ENCODE measurements at places on chromosomes 7 and 10.

DNA sequence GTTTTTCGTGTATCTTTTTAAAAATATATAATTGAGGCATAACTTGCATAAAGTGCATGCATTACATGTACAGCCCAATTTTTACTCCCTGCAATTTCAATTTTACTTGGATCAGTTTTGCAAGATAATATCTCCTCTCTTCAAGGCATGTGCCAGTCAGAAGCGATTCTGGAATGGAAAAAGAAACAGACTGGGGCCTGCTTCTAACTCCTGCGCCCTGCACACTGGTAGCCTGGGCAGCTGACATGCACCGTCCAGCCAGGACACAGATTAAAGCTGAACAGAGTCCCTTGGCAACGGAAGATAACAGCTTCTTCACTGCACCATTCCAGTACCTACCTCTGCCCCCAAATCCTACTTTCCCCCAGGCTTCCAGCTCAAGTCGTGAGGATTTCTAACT lies 182.1 kb downstream of the FAM107B start:
- DNase-seq = no peak

DNA sequence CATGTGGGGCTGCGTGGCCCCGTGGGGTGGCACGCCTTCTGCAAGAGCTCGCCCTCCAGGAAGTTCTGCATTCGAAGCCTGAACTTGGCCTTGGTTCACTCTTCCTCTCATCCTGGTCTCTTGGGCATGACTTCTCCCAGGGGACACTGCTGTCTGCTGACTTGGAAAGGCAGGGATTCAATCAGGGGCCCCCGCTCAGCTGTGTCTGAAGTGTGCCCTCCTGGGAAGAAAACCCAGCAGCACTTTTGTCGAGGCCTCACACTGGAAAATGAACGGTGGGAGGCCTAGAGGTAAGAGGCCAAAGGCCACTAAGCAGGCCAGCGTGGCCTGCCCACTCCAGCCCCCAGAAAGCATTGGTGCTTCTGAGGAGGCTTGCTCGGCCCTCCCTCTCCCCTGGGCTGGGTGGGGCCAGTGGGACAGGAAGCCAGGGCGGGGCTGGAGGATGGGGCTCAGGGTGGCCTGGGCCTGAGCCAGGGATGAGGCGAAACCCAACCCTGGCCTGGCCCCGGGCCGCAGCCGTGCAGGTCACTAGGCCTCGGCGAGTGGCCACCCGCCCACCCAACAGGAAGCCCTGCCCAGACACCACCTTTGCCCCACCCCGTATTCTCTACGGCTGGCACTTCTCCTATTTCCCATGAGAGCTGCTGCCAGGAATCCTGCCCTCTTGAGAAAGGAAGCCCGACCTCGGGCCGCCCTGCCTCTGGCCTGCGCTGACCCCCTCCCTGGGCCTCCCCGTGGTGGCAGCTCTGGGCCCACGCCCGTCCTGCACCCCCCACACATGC lies 81.1 kb downstream of the ZMIZ1 start:
- DNase-seq = peak; percentile 19

DNA sequence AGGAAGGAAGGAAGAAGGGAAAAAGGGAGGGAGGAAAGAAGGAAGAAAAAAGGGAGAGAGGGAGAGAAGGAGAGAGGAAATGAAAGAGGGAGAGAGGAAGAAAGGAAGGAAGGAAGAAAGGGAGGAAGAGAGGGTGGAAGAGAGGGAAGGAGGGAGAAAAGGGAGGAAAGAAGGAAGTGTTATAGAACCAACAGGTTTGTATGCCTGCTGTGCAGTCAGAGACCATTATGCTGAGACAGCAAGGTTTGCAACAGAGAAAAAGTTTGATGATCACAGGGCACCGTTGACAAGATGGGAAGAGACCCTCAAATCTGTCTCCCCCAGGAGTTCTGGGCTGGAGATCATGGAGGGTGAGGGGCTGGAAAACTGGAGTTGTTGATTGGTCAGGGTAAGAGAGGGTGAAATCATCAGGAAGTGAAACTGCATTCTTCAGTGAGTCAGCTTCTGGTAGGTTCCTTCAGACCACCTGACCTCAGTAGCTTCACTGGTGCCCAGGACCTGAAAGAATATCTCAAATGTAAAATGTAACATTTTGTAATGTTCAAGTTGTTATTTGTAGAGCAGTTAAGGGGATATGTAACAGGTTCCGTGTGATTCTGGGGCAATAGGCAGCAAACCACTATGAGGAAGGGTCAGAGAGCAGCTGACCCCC lies 76.3 kb downstream of the JCAD start:
- no peak for DNase-seq

DNA sequence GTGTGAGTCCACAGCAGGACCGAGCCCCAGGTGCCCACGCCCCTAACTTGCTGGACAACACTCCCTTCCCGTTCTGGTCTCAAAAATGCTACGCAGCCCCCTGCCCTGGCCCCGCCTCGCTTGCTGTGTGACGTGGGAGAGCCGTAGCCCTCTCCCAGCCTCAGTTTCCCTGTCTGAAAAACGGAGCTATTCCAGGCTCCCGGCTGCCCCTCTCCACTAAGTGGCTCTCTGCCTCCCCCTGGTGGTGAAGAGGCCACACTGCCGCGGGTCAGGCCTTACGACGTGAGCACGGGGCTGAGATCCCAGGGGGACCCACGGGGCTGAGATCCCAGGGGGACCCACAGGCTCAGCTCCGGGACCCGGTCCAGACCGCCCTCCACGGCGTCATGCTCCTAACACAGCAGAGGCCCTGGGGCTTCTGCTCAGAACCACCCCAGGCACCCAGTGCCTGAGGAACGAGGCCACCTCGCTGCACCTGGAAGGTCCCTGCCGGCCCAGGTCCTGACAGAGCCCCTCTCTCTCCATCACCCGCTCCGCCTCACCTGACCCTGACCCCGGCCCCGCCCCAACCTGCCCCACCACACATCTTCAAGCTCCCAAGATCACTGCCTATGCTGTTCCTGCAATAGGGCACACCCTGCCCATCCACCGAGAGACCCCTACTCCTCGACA lies 26.7 kb downstream of the MICALL2 start:
- peak; percentile 84 for DNase-seq

- no peak for DNase-seq
Measured at GRCh38 chr10:121981346-121981745, 6.3 kb upstream of the NSMCE4A start.

- DNase-seq = no peak
Measured at GRCh38 chr7:156327916-156328315, 312.7 kb upstream of the RNF32 start.

GRCh38 chr10:112389271-112389822 lies 15.4 kb downstream of the ACSL5 start:
- DNase-seq = peak; percentile 88

DNA sequence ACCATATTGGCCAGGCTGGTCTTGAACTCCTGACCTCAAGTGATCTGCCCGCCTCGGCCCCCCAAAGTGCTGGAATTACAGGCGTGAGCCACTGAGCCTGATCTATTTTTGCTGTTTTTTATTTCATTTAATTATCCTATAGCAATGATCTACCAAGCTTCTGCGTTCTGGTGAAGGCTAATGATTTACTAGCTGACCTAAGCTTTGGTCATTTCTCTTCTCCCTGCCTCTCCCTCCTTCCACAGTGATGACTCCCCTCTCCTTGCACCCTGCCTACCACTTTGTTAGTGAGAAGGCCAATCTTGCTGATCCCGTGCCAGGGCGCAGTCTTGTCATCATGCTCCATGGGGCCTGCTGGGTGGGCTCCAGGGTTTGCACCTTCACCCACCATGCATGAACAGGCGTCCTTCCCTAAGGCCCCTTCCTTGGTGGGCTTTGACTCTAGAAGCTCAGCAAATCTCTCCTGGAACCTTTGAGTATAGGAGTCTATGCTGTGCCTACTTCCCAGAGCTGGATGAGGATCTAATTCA lies 11.9 kb upstream of the ZCCHC24 start:
- no peak for DNase-seq

- DNase-seq = no peak
Measured at GRCh38 chr7:122901250-122901649, 15.0 kb upstream of the CADPS2 start.

- no peak for DNase-seq
Measured at GRCh38 chr10:79886345-79886744, 59.8 kb downstream of the NUTM2E start.

DNA sequence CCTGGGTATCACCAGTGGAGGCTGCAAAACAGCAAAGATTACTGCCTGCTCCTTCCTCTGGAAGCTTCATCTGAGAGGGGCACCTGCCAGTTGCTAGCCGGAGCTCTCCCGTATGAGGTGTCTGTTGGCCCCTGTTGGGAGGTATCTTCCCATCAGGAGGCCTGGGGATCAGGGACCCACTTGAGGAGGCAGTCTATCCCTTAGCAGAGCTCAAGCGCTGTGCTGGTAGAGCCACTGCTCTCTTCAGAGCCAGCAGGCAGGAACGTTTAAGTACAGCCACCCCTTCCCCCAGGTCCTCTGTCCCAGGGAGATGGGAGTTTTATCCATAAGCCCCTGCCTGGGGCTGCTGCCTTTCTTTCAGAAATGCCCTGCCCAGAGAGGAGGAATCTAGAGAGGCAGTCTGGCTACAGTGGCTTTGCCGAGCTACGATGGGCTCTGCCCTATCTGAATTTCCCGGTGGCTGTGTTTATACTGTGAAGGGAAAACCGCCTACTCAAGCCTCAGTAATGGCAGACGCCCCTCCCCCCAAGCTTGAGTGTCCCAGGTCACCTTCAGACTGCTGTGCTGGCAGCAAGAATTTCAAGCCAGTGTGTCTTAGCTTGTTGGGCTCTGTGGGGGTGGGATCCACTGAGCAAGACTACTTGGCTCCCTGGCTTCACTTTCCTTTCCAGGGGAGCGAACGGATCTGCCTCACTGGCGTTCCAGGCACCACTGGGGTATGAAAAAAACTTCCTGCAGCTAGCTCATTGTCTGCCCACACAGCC lies 19.6 kb downstream of the SEMA3E start:
- DNase-seq = no peak

DNA sequence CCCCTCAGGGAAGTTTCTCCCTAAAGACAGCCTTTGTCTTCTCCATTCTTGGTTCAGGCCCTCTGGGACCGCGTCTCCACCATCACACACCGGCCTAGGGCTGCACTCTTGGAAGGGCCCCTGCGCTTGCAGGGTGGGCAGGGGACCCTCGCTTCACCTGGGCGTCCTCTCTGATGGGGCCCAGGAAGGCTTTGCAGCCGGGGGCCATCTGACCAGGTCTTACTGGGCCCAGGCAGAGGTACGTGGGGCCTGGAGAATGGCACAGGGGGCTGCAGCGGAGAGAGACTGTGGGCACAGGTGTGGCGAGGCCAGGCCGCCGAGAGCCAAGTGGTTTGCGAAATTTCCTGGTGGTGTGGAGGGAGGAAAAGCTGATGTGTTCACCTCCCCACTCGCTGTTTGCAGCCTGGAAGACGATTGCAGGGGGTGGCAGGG lies 44.4 kb downstream of the ALOX5 start:
- DNase-seq = no peak

DNA sequence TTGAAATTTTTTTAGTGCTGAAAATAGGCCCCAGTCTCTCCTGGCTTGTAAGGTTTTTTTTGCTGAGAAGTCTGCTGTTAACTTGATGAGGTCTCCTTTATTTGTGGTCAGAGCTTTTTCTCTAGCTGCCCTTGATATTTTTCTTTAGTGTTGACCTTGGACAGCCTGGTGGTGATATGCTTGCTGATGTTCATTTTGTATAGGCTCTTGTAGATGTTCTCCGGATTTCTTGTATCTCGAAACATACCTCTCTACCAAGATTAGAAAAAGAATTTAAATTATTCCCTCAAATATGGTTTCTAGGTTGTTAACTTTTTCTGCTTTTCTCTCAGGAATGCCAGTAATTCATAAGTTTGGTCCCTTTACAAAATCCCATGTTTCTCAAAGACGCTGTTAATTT lies 102.3 kb downstream of the TWIST1 start:
- no peak for DNase-seq

GRCh38 chr7:47885309-47885986 lies 62.8 kb downstream of the PKD1L1 start:
- peak; percentile 44 for DNase-seq

DNA sequence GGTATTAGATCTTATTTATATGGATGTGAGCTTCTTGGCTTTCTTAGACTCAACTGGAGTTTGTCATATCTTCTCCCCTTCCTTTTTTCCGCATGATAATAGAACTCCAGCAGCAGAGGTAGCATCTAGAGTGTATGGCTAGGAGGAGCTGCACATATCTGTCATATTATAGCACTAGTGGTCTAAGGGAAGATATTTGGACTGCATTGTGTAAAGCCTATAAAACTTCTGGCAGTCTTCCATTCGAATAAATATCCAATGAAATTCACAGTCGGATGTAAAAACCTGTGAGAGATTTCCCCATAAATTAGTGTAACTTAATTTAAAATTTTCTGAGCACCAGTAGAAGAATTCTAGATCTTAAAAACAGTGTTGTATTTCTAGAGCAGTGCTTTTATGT lies 123.9 kb downstream of the PRKG1 start:
- no peak for DNase-seq

- DNase-seq = no peak
Measured at GRCh38 chr10:46309511-46310142, 22.8 kb downstream of the ANTXRL start.

- DNase-seq = no peak
Measured at GRCh38 chr7:69782917-69783684, 184.8 kb downstream of the AUTS2 start.

DNA sequence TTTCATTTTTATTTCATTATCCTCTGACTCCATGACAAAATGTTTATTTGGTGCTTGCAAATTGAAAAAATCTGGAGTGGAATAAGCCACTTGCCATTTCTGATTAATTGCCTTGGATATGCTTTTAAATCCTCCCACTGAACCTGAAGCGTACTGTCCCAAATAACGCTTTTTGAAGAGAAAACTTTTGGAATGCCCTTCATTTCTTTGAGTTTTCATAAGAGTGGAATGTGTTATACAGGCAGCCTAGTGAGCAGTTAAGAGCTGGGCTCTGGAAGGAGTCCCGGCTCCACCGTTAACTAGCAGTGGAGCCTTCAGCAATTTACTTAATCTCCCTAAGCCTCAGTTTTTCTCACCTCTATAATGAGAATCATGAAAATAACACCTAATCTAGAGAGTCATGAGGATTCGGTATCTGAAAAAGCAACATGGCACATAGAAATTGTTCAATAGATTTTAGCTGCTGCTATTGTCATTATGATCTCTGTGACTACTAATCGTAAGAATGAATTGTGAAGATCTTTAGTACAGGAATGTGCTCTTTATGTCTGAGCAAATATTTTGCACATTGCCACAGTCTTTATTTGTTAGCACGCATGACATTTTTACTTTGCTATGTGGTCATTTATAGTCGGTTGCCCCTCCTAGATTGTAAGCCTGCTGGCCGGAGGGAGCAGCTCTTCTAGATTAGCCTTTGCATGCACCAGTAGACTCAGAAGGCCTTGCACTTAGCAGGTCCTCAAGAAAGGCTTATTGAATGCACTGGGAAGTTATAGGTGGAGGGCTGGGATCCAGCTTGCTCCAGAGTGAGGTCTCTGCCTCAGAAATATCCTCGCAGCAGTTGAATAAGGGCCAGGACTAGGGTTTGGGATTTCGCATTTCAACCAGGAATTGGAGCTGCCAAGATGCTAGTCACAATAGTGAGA lies 59.4 kb downstream of the PLCE1 start:
- DNase-seq = no peak
